ENCODE measurements at places on chromosomes 5 and 9.
A peak's percentile ranks its signal among the peaks of the same experiment; 100 is the strongest.

DNA sequence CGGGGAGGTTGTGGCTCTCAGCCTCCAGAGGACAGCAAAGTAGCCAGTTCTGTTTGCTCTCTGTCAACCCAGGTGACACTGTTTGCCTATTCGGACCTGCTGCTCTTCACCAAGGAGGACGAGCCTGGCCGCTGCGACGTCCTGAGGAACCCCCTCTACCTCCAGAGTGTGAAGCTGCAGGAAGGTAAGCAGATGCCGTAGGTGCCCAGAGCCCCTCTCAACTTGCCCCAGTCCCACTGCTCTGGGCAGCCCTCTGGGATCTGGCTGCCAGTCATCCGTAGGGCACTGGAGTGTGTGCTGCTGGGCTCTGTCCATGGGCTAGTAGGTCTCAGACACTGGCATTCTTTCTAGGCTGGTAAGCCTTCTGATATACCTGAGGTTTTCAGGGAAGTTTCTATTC, 59.3 kb downstream of the RGS3 start:
- no peaks in the 10 kb centered on the region for H3K36me3 ChIP-seq
- no peak for DNase-seq
- peaks cover 96% of the 10 kb centered on the region for H3K4me1 ChIP-seq
- H3K27me3 ChIP-seq: no peaks in the 10 kb centered on the region
- H3K27ac ChIP-seq: peak overlapping the region; percentile 93
- peak overlapping the region; percentile 50 for H3K4me3 ChIP-seq

DNA sequence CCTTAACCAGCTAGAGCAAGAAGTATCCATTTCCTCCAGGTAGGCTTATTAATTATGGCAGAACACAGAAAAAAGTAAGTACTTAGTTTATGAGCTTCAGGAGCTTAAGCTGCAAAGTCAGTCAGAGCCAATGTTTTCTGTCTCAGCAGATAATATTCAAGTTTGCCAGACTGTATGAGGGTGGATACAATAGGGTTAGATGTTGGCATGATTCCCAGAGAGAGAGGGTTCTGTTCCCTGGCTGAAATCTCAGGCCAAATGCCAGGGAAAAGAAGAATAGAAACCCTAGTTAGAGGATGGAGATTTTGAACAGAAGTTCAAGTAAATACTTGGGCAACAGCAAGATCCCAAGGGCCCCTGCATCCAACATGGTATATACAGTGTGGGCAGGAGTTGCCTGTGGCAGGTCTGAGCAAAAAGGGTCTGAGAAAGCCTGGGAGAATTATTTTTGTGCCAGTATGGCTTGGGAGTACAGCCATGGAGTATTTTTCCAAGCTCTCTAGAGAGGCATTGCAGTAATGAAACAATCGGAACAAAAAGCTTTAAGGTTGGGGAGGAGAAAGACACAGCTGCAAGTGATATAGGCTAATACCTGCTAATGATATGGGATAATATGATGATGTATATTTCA, 31.0 kb upstream of the ISOC1 start:
- H3K4me3 ChIP-seq: no peak overlapping the region
- H3K4me1 ChIP-seq: no peaks in the 10 kb centered on the region
- no peaks in the 10 kb centered on the region for H3K36me3 ChIP-seq

DNA sequence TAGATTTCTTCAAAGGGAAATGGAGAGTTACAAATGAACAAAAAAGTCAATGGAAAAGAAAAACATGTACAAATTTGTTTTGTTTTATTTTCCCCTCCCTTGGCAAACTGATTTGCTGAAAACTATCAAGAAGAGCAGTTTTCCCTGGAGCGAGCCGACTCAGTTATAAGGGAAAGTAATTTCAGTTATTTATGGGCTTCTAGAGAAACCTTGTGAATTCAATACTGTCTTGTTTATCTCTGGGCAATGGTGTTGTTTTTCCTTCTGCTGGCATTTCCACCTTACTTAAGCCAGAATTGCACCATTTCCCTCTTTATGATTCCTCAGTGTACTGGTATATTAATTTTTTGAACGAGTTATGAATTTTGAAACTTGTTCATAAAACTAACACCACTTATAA, 1163.6 kb downstream of the CDH12 start:
- H3K4me3 ChIP-seq: no peak overlapping the region
- H3K27ac ChIP-seq: no peak overlapping the region
- H3K4me1 ChIP-seq: no peaks in the 10 kb centered on the region

- no peaks in the 10 kb centered on the region for H3K27me3 ChIP-seq
- H3K36me3 ChIP-seq: no peaks in the 10 kb centered on the region
- H3K4me3 ChIP-seq: no peak overlapping the region
- H3K27ac ChIP-seq: no peak overlapping the region
Observed at GRCh38 chr5:146751781-146752401, 126.7 kb downstream of the PPP2R2B start.

DNA sequence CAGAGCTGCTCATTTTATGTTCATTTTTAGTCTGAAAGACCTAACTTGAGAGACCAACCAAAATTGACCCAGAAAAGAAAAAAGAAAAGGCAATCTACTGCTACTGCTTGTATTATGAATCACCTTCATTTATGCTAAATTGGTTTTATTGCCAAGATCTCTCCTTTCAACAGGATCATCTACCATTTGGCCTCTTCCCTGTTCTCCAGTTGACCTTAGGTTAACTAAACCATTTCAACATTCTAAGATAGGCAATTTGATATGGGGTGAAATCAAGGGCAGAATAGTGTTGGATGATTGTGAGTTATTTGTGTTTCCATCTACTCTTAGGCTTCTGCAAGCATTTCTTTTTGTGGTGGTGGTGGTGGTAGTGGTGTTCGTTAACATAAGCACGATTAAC, 48.3 kb upstream of the POU4F3 start:
- H3K4me1 ChIP-seq: no peaks in the 10 kb centered on the region
- H3K27me3 ChIP-seq: no peaks in the 10 kb centered on the region
- DNase-seq: no peak
- no peak overlapping the region for H3K27ac ChIP-seq

DNA sequence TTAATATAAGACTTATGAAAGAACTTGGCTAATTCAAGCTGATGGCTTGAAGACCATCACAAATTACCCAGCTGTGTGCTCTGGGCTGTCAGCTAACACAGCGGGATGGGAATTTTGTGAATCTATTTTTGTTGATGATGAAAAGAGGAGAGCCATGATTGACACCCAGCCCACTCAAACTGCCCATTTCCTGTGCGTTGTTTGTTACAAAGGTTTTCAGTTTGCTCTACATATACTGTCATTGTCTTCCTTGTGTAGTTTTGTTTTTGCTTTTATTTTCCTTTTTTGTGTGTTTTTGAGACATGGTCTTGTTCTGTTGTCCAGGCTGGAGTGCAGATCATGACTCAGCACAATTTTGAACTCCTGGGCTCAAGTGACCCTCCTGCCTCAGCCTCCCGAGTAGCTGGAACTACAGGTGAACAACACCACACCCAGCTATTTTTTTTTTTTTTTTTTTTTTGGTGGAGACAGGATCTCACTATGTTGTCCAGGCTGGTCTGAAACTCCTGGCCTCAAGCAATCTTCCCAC, 400.3 kb downstream of the ICE1 start:
- H3K27me3 ChIP-seq: no peaks in the 10 kb centered on the region
- H3K36me3 ChIP-seq: no peaks in the 10 kb centered on the region
- H3K4me3 ChIP-seq: no peak overlapping the region
- no peak for DNase-seq
- H3K27ac ChIP-seq: no peak overlapping the region
- no peaks in the 10 kb centered on the region for H3K4me1 ChIP-seq

DNA sequence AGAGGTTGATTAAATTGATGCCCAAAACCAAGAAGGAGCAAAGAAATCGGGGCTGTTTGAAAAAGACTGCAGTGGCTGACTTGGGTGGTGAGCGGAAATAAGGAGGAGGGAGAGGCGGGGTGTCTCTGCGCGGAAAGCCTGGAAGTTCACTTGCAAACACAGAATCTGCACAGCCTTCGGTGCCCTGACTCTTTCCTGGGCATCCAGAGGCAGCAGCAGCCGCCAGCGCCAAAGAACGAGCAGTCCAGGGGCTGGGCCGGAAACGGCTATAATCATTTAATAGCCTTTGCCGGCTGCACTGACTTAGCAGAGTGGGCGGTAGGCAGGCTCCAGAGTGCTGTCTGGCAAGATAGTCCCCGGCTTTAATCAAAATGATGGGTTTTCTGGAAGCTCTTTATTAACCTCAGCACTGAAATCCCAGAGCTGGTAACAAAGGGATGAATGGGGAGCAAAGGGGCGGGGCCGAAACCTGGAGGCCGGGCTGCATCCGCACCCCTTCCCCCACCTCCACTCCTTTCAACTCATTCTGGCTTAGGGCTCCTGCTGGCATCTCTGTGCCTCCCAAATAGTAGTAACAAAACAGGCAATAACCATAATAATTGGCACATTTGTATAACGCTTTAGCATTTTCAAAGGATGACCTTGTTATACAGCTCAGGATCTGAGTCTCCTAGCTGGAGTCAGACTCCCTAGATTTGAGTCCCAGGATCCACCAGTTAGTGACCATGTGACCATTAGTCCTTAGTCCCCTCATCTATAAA, 35.7 kb downstream of the PCDHAC2 start:
- DNase-seq: no peak
- no peaks in the 10 kb centered on the region for H3K36me3 ChIP-seq
- no peak overlapping the region for H3K27ac ChIP-seq
- H3K4me1 ChIP-seq: peaks cover 8% of the 10 kb centered on the region
- H3K4me3 ChIP-seq: peak overlapping the region; percentile 56

DNA sequence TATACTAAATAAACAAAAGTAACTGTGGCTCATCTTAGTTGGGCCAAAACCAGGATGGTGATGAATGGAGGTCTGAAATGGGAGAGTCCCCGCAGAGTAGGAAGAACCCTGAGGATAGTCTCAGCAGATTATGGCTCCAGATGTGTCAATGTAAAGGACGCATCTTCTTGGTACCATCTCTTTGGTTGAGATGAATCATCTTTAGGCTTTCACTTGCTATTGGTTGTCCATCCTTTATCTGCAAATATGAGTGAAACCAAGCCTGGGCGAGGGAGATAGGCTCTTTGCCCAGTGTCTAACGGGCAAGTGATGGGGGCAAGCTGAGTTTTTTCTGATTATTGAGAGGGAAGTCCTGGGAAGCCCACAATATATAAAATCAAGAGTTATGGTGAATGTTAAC, 19.4 kb upstream of the LCP2 start:
- H3K27ac ChIP-seq: no peak overlapping the region
- H3K27me3 ChIP-seq: no peaks in the 10 kb centered on the region
- H3K4me1 ChIP-seq: peaks cover 17% of the 10 kb centered on the region
- no peaks in the 10 kb centered on the region for H3K36me3 ChIP-seq
- no peak overlapping the region for H3K4me3 ChIP-seq
- DNase-seq: no peak

GRCh38 chr5:168696611-168697010, 117.4 kb upstream of the PANK3 start:
- H3K36me3 ChIP-seq: no peaks in the 10 kb centered on the region
- H3K27me3 ChIP-seq: no peaks in the 10 kb centered on the region
- H3K27ac ChIP-seq: no peak overlapping the region
- no peak for DNase-seq
- H3K4me3 ChIP-seq: no peak overlapping the region
- H3K4me1 ChIP-seq: peaks cover 3% of the 10 kb centered on the region

- no peak overlapping the region for H3K27ac ChIP-seq
- no peaks in the 10 kb centered on the region for H3K36me3 ChIP-seq
- no peak for DNase-seq
Observed at GRCh38 chr9:15310107-15310850, 3.3 kb upstream of the TTC39B start.

- no peaks in the 10 kb centered on the region for H3K36me3 ChIP-seq
- no peak overlapping the region for H3K27ac ChIP-seq
- no peak overlapping the region for H3K4me3 ChIP-seq
Observed at GRCh38 chr9:95733741-95734666, 141.5 kb upstream of the ERCC6L2 start.

DNA sequence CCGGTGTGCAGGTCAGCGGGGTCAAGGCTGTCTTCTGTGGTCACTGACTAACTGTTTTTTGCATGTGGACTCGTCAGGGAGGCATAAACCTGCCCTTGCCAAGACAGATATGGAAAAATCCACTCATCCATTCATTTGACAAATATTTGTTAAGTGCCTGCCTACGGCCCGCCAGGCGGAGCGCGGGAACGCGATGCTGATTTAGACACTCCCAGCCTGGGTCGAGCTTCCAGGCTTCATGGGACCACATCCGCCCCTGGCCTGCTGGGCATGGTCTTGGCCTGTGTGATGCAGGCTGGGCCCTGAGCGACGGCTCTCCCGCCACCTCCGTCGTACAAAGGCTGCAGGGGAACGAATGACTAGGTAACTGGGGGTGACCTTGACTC, 18.1 kb downstream of the MYMK start:
- no peak overlapping the region for H3K4me3 ChIP-seq
- no peaks in the 10 kb centered on the region for H3K27me3 ChIP-seq
- H3K4me1 ChIP-seq: peaks cover 28% of the 10 kb centered on the region
- DNase-seq: no peak
- no peaks in the 10 kb centered on the region for H3K36me3 ChIP-seq
- no peak overlapping the region for H3K27ac ChIP-seq

- H3K4me3 ChIP-seq: no peak overlapping the region
- no peaks in the 10 kb centered on the region for H3K27me3 ChIP-seq
- DNase-seq: no peak
- no peaks in the 10 kb centered on the region for H3K4me1 ChIP-seq
- no peaks in the 10 kb centered on the region for H3K36me3 ChIP-seq
Observed at GRCh38 chr5:4453655-4454054, 686.5 kb upstream of the ADAMTS16 start.

DNA sequence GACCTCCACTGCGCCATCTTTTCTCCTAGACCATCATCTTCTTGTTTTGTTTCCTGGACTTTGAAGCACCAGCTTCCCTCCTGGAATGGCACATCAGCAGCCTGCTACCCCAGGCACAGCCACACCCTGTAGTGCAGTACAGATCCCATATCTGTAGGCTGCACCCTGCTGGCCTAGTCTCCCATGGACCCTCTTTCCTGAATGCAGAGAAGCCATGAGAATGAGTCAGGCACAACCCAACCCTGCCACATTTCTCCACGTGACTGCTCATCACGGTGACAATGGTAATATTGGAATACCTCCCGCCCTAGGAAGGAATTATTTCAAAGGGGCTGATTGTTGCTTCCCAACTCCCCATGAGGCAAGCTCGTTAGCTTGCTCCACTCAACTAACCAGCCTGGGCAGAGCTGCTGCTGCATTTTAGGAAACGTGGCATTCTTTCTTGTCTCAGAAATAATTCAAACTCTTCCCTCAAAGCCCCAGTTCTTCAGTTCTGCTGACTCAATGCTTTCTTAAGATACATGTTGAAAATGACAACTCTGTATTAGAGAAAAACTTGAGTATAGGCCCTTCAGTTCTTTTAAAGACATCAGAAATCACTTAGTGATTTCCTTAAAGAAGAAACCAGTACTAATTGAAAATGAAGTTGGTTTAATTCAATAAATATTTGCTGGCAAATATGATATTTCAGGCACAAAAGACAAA, 328.1 kb downstream of the MLLT3 start:
- no peaks in the 10 kb centered on the region for H3K4me1 ChIP-seq
- H3K27ac ChIP-seq: no peak overlapping the region
- no peaks in the 10 kb centered on the region for H3K36me3 ChIP-seq
- no peak for DNase-seq

DNA sequence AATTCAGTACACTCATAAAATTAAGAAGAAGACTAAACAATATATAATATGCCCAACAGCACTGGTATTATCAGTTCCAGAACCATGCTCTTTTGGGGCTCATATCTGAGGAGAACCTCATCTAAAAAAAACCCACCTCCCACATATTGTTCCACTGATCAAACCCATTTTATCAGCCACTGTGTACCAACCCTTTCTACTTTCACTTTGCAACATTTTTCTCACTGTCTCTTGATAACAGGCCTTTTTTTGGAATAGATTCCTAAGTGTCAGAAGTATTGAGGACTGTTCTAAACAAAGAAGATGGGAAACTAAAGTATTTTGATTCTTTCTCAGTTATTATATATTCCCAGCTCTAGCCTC, 173.2 kb downstream of the GABRB2 start:
- DNase-seq: no peak
- H3K4me3 ChIP-seq: no peak overlapping the region
- no peaks in the 10 kb centered on the region for H3K4me1 ChIP-seq
- H3K36me3 ChIP-seq: no peaks in the 10 kb centered on the region
- H3K27ac ChIP-seq: no peak overlapping the region
